ENCODE measurements at places on chromosomes 2 and 18. TPM values are rescaled to one million over a fixed set of nuclear protein-coding genes. Genes with fewer than 3 reads are reported as not detected.
A peak's percentile ranks its signal among the peaks of the same experiment; 100 is the strongest.

DNA sequence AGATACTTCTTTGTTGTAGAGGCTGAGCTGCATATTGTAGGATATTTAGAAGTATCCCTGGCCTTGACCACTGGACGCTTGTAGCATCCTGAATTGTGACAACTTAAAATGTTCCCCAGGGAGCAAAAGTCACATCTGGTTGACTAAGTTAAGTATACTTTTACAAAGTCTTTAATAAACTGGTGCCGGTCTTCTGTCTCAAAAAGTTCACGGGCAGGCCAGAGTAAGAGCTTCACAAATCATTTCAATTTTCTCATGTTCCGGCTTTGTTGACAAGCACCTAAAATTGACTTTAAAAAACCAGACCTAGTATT, 18.4 kb downstream of the ATP8B1 start:
- no peaks in the 10 kb centered on the region for H3K27me3 ChIP-seq
- no peak overlapping the region for H3K4me3 ChIP-seq
- no peak for DNase-seq
- peaks cover 98% of the 10 kb centered on the region for H3K4me1 ChIP-seq
- H3K36me3 ChIP-seq: no peaks in the 10 kb centered on the region
- peak overlapping the region; percentile 82 for H3K27ac ChIP-seq

DNA sequence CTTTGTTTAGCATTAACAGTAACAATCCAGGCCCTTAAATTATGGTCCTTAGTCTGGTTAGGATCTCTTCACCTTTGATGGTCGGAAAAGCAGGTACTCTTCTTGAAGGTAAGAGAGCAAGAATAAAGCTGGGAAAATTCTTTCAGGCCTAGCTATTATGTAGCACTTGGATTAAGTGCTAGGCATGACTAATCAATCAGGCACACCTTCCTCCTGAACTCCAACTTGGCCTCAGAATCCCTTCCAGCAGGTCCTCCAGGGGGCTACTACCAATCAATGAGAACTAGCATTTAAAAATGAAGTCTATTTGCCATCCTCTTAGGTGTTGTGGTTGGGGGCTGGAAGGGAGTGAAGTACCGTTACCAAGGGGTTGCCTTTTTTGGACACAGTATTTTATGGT, 3.7 kb downstream of the SMYD1 start:
- H3K27me3 ChIP-seq: no peaks in the 10 kb centered on the region

DNA sequence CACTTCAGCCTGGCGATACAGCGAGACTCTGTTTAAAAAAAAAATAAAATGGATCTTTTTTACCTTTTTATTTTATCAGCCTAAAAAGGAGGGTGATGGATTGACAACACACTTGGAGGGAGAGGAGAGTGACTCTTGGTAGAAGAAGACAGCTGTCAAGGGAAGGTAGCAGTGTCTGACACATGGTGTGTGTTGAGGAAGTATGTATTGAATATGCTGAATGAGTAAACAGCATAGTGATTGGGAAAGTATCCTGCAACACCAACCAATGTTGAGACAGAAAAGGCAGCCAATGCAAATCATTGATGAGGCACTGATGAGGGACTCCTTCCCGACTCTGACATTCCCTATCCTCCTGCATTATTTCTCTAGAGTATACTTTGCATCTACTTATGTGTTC, 306.4 kb downstream of the LPIN1 start:
- H3K27me3 ChIP-seq: no peaks in the 10 kb centered on the region
- H3K4me3 ChIP-seq: no peak overlapping the region
- DNase-seq: no peak
- H3K36me3 ChIP-seq: no peaks in the 10 kb centered on the region
- H3K4me1 ChIP-seq: no peaks in the 10 kb centered on the region
- H3K27ac ChIP-seq: no peak overlapping the region

DNA sequence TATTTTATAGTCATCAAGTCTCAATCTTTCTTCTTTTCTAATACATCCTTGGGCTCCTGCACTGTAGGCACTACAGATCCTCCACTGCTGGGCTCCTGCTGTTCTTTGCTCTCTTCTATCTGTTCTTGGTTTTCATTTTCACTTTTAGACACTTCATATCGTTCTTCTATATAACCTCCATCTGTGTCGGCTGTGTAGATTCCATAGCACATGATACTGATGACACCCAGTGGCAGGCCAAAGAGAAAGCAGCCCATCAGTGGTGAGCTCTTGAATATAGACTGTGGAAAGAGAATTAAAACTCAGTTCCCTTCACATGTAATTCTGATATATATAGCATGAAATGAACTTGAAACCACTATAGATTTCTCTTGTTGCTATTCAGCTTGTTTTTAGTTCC, 38.0 kb downstream of the TMX3 start:
- no peak overlapping the region for H3K4me3 ChIP-seq
- no peaks in the 10 kb centered on the region for H3K27me3 ChIP-seq
- DNase-seq: no peak

DNA sequence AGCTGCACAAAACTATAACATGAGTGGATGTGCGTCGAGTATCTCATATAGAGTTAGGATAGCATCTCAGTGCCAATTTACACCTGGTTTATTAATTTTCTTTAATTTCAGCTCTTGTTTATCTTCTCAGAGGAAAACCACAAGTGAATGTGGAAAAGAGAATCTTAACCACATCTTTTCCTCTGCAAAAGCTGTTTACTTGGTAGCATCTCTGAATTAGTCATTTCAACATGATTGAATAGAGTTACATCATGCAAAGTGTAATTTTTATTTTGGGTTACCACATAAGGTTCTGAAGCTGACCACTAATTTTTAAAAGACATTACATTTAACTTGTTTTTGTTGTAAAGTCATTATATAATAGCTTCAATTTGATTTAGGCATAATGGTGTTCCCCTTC, 83.8 kb upstream of the FAM237A start:
- no peaks in the 10 kb centered on the region for H3K36me3 ChIP-seq
- H3K27me3 ChIP-seq: no peaks in the 10 kb centered on the region
- H3K27ac ChIP-seq: no peak overlapping the region
- no peak overlapping the region for H3K4me3 ChIP-seq
- no peaks in the 10 kb centered on the region for H3K4me1 ChIP-seq

- no peak overlapping the region for H3K4me3 ChIP-seq
- H3K4me1 ChIP-seq: no peaks in the 10 kb centered on the region
- no peak overlapping the region for H3K27ac ChIP-seq
- no peaks in the 10 kb centered on the region for H3K27me3 ChIP-seq
- no peak for DNase-seq
- H3K36me3 ChIP-seq: no peaks in the 10 kb centered on the region
Observed at GRCh38 chr2:235077046-235077445, 125.2 kb downstream of the SH3BP4 start.

DNA sequence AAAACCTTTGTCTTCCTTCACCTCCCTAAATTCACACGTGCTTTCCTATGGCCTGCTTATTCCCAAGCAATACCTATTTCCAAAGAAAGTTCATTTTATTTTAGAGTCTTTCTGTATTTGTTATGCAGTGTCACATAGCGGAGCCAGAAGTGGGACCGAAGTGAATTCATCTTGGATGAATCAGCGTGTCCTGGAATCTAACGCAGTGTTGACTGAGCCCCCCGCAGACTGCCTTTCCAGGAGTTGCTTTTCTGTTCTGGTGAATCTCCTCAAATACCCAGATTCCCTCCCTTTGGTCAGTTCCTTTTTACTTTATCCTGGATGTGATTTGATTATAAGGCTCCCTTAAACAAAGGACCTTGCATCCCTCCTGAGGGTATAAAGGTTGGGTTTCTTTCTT, 10.8 kb downstream of the ALPP start:
- H3K36me3 ChIP-seq: no peaks in the 10 kb centered on the region
- H3K4me1 ChIP-seq: no peaks in the 10 kb centered on the region
- no peak for DNase-seq
- no peak overlapping the region for H3K27ac ChIP-seq
- no peak overlapping the region for H3K4me3 ChIP-seq

- H3K27me3 ChIP-seq: no peaks in the 10 kb centered on the region
- H3K27ac ChIP-seq: no peak overlapping the region
- H3K4me3 ChIP-seq: no peak overlapping the region
- no peaks in the 10 kb centered on the region for H3K36me3 ChIP-seq
Observed at GRCh38 chr2:233857511-233858141, 3.3 kb upstream of the HJURP start.

DNA sequence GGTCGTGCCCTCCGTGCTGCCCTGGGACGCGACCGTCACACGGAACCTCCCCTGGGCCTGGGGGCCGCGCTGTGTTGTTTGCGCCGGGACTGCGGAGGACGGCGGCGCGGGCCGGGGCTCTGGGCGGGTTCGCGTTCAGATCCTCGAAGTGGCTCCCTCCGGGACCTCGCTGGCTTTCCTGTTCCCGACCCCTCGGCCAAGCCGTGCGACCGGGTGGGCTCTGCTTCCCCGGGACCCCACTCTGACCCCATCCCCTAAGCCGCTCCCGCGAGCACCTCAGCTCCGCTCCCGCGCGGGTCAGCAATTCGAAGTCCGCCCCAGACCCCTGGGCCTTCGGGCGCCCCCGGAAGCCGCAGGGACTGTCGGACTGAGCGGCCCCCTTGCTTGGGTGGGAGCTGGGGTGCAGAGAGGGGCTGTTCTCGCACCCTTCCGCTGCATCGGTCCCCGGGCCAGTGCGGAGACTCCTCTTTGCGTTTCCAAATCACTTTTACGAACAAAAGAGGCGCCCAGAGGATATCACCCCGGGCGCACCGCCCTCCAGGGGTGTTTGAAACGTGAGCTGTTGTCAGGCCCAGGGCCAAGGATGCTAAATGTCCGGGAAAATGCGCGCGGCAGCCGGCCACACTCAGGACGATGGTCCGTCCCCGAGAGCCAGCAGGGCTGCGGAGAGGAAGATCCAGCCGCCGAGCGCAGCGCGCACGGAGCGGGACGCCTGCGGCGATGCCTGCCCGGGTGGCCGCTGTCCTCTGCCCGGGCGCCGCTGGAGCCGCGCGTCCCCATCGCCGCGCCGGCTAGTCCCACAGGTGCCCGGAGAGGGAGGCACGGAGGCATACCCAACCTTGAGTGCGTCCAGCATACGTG, 73.5 kb downstream of the ZCCHC2 start:
- peaks cover 35% of the 10 kb centered on the region for H3K27me3 ChIP-seq
- peak overlapping the region; percentile 8 for H3K4me3 ChIP-seq
- H3K27ac ChIP-seq: no peak overlapping the region
- H3K4me1 ChIP-seq: peaks cover 4% of the 10 kb centered on the region

- no peak overlapping the region for H3K27ac ChIP-seq
- no peak for DNase-seq
- no peak overlapping the region for H3K4me3 ChIP-seq
- no peaks in the 10 kb centered on the region for H3K36me3 ChIP-seq
- H3K27me3 ChIP-seq: no peaks in the 10 kb centered on the region
- H3K4me1 ChIP-seq: no peaks in the 10 kb centered on the region
Observed at GRCh38 chr18:13525381-13526029, 200.9 kb downstream of the FAM210A start.

DNA sequence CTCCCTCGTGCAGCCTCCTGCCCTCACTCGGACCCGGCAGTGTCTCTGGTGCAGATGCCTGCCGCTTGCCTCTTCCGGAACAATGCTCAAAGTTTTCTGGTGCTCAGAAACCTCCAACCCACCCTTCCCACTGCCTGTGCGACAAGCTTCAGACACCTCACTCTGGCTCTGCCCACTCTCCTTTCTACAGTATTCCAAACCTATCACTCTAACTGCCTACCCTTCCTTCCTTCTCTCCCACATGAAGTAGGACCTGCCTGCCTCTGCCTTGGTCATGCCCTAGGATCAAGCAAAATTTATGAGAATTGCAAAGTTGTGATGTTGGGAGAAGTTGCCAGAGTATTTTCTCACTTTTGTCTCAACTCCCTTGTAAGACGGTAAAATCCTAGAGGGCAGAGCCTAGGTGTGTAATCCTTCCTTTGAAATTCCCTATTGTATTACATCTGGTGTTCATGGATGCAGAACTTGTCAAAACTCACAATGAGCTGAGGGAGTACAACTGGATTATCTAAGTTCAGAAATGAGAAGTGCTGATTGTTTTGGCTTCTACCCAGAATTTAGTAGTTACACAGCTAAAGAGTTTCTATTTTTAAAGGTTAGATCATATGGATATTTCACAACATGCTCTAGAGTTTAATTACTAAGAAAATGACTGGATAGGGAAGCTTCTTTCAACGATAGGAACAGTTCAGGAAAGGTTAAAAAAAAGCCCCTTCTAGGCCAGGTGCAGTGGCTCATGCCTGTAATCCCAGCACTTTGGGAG, 7.2 kb downstream of the NPC1 start:
- no peaks in the 10 kb centered on the region for H3K27me3 ChIP-seq
- H3K27ac ChIP-seq: no peak overlapping the region
- no peaks in the 10 kb centered on the region for H3K36me3 ChIP-seq
- DNase-seq: no peak
- H3K4me3 ChIP-seq: no peak overlapping the region

RFX8 gene
- polyA plus RNA-seq: 0.16 TPM

HPCAL1 gene
- 67.3 TPM for polyA plus RNA-seq

SCYGR4 gene
- polyA plus RNA-seq: not detected

ALPI gene
- not detected for polyA plus RNA-seq

GRP gene
- polyA plus RNA-seq: not detected

Measured in endothelial cell of umbilical vein (primary cell).